ENCODE measurements at places on chromosomes 3 and 15. TPM values are rescaled to one million over a fixed set of nuclear protein-coding genes. Genes with fewer than 3 reads are reported as not detected.

P2RY13 gene
- 3.0 TPM for total RNA-seq

DNA sequence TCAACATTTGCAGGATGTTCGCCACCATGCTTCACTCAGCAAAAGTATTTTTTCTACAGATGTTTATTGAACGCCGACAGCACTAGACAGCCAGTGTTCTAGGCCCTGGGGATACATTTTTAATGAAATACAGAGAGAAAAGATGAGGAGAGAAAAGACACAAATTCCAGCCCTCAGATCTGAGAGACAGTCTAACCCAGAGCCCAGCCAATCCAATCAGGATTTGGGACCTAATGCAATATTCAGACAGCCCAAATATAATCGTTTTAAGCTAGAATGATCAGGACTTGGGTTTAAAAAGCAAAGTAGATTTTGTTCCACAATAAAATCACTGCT is 174.8 kb downstream of the SLCO3A1 start:
- peak; percentile 54 for DNase-seq

GRCh38 chr3:149532489-149533180 is 58.1 kb downstream of the TM4SF4 start:
- DNase-seq, result no peak

DNA sequence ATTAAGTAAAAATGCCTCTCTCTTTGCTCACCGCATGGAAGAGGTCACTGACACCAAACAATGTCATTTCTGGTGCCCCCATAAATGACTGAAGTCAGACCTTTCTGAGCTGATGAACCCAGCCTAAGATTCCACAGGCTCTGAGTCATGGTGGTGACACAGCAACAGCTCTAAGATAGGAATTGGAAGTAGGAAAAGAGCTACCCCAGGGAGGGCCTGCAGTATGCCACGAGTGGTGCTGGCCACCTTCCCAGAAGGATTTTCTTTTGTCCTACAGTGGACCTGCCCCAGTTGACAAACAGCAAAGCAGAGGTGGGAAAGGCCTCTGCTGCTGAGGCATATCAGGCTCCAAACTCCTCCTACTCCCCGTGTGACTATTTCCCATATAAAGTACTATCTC is 208.1 kb downstream of the MINAR1 start:
- no peak for DNase-seq

DNA sequence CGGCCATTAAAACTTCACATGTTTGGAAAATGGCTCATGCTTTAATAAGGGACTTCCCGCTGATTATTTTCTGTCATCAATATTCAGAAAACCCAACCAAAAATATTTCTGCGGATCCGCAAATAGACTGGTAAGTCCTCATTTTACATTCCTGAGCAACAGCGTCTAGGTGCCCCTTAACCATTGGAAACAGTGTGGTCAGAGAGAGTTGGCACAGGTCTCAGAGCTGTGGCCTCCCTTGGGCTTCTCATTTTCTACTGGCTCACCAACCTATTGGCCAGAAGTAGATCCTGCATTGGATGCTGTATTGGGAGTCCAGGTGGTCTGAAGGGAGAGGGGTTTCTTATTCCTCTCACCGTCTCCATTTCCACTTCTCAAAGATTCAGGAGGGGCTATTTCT is 348.1 kb upstream of the DCBLD2 start:
- no peak for DNase-seq

ST8SIA2 gene
- total RNA-seq, result 3.2 TPM

- DNase-seq, result no peak
Measured at GRCh38 chr3:46714728-46715506, 2.8 kb downstream of the PRSS50 start.

C3orf22 gene
- not detected for total RNA-seq

DNA sequence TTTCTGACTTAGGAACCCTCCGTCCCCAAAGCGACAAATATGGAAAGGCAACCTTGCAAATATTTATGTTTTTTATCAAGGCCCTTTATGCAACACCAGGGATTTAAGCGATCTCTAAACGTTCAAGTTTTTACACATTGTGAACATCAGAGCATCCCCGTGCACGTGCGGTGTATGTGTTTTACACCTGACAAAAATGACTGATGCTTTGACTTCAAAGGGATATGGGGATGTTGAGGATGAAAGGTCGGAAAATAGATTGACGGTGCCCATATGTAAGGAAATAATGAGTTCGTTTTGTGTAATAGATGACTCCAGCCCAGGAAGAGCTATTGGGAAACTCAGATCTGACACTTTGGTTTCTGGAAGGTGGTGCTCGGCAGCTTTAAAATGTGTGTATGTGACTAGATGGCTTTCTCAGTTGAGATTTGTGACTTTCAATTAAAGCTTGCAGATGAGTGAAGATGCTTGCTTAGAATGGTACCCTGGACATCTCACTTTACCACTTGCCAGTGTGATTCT is 866 bp downstream of the SLC49A4 start:
- DNase-seq, result no peak

GRCh38 chr15:75361989-75362641 is 6.3 kb downstream of the MAN2C1 start:
- DNase-seq, result no peak

GRCh38 chr3:9595877-9596276 is 42.3 kb upstream of the LHFPL4 start:
- no peak for DNase-seq

ISL2 gene
- total RNA-seq, result 0.30 TPM

- DNase-seq, result peak; percentile 31
Measured at GRCh38 chr15:72199721-72200212, 2.2 kb upstream of the GRAMD2A start.

WNT7A gene
- 0.59 TPM for total RNA-seq

DNA sequence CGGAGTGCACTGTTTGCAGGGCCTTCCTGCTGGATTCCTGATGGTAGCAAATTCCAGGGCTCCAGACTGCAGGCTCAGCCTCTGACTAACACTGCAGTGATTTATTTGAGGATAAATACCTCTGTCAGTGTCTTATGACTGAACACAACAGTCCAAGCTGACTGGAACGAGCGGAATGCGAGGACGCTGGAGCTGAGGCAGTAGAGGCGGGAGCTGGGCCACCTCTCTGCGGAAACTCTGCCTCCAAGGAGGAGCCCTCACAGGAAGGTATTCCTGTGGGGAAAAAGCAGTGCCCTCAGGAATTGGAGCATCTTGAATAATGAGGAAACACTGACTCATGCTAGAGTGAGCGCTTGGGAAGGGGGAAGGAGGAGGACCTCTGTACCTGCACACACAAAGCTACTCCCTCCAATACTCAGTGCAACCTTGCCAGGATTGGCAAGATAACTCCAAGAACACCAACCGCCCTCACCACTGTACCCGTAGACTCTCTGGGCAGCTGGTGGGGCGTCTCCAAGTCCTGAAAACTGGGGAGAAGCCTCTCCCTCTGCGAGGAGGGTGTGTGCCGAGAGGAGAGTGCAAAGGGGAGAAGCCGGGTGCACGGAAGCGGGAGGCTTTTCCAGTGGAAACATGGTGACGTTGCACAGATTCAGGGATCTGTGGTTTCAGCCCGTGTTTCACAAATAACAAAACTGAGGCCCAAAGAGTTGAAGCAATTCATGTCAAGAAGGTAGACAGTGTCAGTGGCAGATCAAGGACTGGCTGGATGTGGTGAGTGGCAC is 43.0 kb downstream of the VGLL4 start:
- peak; percentile 89 for DNase-seq
